Activated CD4-positive, alpha-beta T cell treated with anti-CD3 and anti-CD28 coated beads for 48 hours (primary cell): ENCODE measurements at places on chromosomes 12 and 14.

- no peak for DNase-seq
These were observed 294.4 kb downstream of the NELL2 start for GRCh38 chr12:44581642-44582242.

GRCh38 chr14:61409782-61410181 lies 88.4 kb downstream of the PRKCH start:
- no peak for DNase-seq

- peak; percentile 31 for DNase-seq
These were observed 1.0 kb upstream of the GLRX5 start for GRCh38 chr14:95533822-95534221.

- DNase-seq: no peak
These were observed 201.8 kb upstream of the CCDC196 start for GRCh38 chr14:66284346-66284745.

- DNase-seq: peak; percentile 16
These were observed 50.7 kb downstream of the TMTC1 start for GRCh38 chr12:29733060-29733459.

- DNase-seq: no peak
These were observed 60.6 kb downstream of the LGMN start for GRCh38 chr14:92687681-92688433.

GRCh38 chr14:99768381-99768780 lies 24.8 kb upstream of the EML1 start:
- no peak for DNase-seq

DNA sequence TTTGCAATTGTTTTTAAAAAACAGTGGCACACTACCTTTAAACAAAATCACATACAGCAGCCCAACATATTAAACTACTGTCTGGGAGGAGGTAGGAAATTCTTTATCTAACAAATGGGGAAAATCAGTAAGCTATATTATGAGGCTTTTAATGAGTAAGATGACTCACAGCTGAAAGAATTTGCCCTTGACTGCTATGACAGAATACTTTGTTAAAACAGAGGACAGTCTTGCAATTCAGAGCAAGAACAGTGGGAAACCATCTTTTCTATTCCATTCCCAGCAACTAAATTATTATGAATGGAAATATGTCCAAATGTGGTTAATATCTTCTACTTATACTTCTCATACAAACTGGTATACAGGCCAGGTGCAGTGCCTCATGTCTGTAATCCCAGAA lies 49.2 kb upstream of the SGPP1 start:
- no peak for DNase-seq

- peak; percentile 95 for DNase-seq
These were observed 72.0 kb downstream of the IRF2BPL start for GRCh38 chr14:76956316-76957090.

DNA sequence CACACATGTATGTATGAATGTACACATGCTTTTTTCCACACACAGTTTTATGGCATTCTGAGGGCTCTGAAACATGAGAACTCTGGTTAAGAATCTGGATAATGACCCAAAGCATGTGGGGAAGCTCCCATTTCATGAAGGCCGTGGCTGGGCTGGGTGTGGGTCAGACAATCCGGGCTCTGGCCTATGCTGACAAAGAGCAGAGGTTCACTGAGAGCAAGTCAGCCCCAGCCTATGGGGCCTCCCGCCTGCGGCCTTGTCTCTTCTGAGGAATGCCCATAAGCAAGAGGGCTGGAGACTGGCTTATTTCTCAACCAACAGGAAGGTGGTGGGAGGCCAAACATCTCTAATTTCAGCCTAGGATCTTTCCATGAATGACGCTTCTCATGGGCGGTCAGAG lies 8.5 kb downstream of the MYH6 start:
- DNase-seq: no peak

GRCh38 chr12:23352670-23353069 lies 596.8 kb downstream of the SOX5 start:
- no peak for DNase-seq

GRCh38 chr12:109897029-109897428 lies 3.0 kb upstream of the TCHP start:
- DNase-seq: no peak

GRCh38 chr14:61320806-61321384 lies 484 bp upstream of the PRKCH start:
- no peak for DNase-seq

- DNase-seq: no peak
These were observed 24.2 kb downstream of the CCDC92 start for GRCh38 chr12:123948401-123948795.

GRCh38 chr14:75323571-75323970 lies 44.9 kb downstream of the FOS start:
- no peak for DNase-seq

DNA sequence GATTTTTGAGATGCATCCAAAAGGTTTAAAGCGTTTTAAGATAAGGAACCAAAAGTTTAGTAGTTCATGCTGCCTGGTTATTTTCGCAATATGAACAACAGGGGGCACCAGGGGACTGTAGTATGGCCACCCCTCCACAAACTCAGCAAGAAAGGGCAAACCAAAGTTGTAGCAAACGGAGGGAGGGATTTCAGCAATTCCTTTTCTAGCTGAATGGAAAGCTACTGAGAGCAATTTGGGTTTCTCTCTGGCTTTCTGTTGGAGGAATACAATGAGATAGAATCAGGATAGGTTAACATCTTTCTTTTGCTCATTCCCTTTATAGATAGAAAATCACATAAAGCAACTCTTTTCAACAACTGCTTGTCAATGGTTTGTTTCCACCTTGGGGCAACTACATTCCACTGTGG lies 62.5 kb downstream of the DRAM1 start:
- DNase-seq: peak; percentile 61

DNA sequence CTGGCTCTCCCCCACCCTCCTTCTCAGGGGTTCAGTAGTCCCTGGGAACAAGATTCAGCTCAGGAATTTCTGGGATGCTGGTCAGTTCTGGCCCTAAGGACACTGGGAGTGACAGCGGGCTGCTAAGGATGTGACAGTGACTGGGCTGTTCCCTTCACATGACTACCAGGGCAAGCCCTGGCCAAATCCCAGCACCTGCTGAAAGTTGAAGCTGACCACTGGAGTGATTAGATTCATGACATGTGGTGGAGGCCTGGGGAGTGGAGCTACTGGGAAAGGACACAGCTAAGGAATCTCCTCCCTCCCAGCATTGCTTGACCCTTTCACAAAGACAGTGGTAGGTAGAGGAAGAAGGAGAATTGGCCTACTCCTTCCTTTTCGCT lies 204.9 kb downstream of the DAD1 start:
- no peak for DNase-seq

GRCh38 chr14:82359201-82359600 lies 825.5 kb upstream of the SEL1L start:
- DNase-seq: no peak

DNA sequence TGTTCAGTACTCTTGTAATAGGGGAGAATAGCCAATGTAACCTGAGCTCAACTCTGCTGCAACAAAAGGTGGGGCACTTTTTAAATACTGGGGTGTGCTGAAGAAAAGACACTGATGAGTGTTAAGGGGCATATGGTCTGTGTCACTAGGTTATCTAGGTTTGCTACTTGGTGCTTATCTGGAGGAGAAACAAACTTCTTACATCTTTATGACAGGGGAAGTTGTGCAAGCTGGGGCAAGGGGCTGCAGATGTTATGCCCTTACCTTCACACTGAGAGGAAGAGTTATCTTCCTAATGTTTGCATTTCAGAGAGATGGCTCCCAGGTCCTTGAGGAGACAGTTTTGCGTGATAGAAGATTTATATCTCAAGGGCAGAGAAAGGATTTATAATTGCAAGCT lies 90.9 kb upstream of the PKP2 start:
- DNase-seq: no peak

- DNase-seq: no peak
These were observed 838 bp downstream of the LRIG3 start for GRCh38 chr12:58919231-58920101.

GRCh38 chr14:77752799-77753516 lies 8.0 kb downstream of the SNW1 start:
- DNase-seq: no peak

DNA sequence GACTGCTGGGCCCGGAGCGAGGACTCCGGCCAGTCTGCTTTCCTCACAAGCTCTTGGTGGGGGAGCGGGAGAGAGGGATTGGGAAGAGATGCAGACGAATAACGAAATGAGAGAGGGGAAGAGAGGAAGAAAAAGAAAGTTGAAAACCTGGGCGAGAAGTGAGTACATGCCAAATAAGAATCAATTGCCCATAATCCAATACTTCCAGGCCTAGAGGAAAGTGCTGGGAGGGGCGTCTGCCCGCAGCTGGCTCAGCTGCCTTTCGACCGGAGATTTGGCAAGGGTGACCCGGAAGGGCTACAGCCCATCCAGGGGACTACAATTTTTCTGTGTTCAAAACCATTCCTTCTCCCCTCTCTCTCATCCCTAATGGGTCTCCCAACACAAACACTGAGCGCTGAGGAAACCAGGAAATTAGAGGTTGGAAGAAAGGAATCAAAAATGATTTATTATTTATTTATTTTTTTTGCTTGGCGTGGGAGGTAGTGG lies 4.9 kb downstream of the NKX2-1 start:
- DNase-seq: no peak

- DNase-seq: peak; percentile 86
These were observed at the start of gene PFKM for GRCh38 chr12:48119078-48119833. Gene PFKM, plus strand, starts transcription at chr12:48119364. Its CDS starts 3,411 bp downstream, at chr12:48122775.

- DNase-seq: no peak
These were observed 128.1 kb downstream of the ASCL1 start for GRCh38 chr12:103085541-103085940.

- no peak for DNase-seq
These were observed 151.2 kb upstream of the C14orf180 start for GRCh38 chr14:104428333-104428851.

- DNase-seq: no peak
These were observed 193.7 kb upstream of the RTL1 start for GRCh38 chr14:101097109-101097793.
